ENCODE measurements at places on chromosomes 11 and 22.
A peak's percentile ranks its signal among the peaks of the same experiment; 100 is the strongest.

DNA sequence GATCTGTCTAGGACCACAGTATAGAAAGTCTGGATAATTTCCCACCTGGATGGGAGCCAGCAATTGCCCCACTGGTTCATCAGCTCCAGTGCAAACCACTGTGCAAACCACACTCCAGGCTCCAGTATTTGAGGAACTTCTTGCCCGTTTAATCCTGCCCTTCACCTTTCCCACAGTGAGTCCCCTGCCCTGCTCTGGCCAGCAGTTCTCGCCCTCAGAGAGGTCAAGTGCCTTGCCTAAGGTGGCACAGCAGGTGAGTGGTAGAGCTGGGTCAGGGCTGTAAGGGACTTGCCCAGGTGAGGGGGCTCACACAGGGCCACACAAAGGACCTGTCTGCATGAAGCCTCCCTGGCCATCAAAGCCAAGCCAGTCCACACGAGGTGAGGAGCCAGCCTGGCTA lies 24.1 kb downstream of the MS4A10 start:
- DNase-seq, result no peak

GRCh38 chr11:3220521-3221407 lies 2.2 kb upstream of the MRGPRG start:
- DNase-seq, result no peak

DNA sequence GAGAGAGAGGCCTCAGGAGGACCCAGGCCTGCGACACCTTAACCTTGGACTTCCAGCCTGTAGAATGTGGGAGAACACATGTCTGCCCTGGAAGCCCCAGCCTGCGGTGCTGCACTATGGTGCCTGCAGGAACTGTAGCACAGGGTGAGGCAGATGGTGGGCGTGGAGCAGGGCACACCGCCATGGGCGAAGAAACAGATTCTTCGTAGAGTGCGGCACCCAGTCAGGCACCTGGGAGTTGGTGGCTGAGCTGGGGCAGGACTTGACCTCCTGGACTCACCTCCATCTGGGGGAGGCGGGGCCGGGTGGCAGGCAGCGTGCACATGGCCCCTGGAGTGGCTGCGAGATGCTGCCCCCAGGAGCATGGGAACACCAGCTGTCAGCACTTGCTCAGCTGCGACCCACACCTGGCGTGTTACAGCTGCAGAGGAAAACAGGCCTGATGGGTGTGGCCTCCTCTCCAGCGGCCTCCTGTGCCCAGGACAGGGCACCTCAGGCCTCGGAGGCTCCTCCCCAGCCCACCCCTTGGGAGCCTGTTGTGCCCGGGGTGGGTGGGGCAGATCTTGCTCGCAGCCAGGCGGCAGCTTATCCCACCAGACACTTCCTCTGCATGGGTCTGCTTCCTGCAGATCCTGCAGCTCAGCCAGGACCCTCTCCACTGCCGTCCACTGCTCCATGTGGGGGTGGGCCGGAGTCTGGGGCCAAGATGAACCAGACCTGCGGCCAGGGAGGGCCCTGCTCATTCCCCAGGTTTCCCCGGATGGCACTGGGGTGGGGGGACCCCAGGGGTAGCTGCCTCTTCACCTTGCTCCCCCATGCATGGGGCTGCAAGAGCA lies 80.4 kb downstream of the MYEOV start:
- no peak for DNase-seq

- no peak for DNase-seq
These were observed 47.1 kb upstream of the CLDN5 start for GRCh38 chr22:19571207-19571795.

- no peak for DNase-seq
These were observed 43.8 kb downstream of the MAP6 start for GRCh38 chr11:75625021-75625420.

DNA sequence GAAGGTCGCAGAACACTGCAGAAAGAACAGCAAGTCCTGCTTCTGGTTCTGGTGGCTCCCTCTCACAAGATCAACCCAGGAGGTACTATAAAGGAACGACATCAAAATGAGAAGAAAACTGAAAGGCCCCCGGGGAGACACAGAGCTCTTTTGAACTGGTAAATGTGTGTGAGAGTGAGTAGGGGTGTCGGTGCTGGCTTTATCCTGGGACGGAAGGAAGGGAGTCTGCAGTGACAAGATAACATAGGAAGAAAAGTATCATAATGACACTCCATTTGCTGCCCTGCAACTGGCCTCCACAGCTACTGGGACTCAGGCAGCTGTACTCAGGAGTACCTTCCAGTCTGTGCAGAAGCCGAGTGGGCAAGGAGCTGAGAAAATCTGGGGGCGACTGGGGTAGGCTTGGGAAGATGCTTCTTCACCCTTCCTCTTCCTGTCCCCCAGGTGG lies 60.9 kb downstream of the ENTHD1 start:
- no peak for DNase-seq

DNA sequence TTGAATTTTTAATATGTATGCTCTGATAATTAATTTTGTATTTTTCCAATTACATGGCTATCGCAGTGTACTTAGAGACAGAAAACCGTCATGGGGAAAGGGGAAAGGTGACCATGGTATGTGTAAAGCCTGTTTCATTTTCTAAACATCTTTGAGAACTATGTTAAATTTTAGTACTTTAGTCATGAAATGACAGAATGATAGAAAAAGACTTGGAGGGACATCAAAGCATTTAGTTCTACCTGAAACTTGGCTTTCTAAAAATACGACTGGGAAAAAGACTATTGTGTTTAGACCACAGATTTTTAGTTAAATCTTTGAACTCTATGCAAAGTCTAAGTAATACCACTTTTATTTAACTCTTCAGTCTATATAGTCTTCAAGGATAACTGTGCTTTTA lies 54.1 kb downstream of the MAML2 start:
- DNase-seq, result no peak

- no peak for DNase-seq
These were observed 1.4 kb downstream of the SGSM1 start for GRCh38 chr22:24807284-24807950.

DNA sequence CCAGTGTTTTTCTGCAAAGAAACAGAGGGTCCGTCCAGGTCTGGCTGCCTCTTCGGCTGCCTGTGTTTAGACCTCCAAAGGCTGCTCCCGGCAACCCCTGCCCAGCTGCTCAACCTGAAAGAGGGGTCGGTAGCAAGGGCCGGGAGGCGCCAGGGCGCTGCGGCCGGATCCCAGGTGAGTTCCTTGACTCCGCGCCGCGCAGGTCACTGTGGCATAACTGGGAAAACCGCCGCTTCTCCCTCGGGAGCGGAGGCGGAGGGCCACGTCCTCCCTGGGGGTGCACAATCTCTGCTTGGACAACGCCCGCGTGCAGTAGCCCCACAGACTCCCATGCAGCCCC lies 1.0 kb upstream of the BRSK2 start:
- DNase-seq, result no peak

GRCh38 chr11:113464416-113464815 lies 10.8 kb downstream of the DRD2 start:
- no peak for DNase-seq

- no peak for DNase-seq
These were observed 29.3 kb downstream of the DMC1 start for GRCh38 chr22:38540701-38541100.

GRCh38 chr11:842370-843002 lies at the start of the genes POLR2L and TSPAN4:
POLR2L (minus strand) TSS chr11:842529; CDS start chr11:842508, 21 bp downstream.
TSPAN4 (plus strand) TSS chr11:842852; CDS start chr11:850305, 7,453 bp downstream.
- DNase-seq, result peak; percentile 90

DNA sequence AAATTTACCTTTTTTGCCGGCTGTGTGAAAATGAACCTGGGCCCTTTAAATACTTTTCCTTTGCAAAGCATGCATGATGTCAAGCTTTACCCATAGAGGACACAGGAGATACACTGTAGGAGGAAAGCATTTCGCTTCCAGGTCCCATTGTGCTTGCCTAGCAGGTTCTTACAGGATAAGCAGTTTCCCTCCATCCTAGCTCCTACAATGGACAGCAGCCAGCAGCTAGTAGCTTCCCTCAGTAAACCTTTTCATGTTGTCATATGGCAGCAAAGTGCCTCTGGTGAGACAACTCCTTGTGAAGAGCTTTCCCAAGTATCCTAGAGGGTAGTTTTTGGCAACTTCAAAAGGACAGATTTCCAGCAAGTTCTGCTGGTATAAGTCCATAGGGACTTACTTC lies 78.4 kb downstream of the RBFOX2 start:
- no peak for DNase-seq
